ENCODE measurements at places on chromosomes 13 and 19. TPM values are rescaled to one million over a fixed set of nuclear protein-coding genes. Genes with fewer than 3 reads are reported as not detected.
A peak's percentile ranks its signal among the peaks of the same experiment; 100 is the strongest.

RGCC gene
- total RNA-seq = 28.9 TPM

TMEM255B gene
- 26.3 TPM for total RNA-seq

DNM2 gene
- total RNA-seq = 73.3 TPM

PEG3 gene
- total RNA-seq = 307 TPM

BAX gene
- total RNA-seq = 79.0 TPM

S1PR4 gene
- total RNA-seq = 0.81 TPM

CLC gene
- total RNA-seq = not detected

DLL3 gene
- total RNA-seq = not detected

PEAK3 gene
- 2.4 TPM for total RNA-seq

DNA sequence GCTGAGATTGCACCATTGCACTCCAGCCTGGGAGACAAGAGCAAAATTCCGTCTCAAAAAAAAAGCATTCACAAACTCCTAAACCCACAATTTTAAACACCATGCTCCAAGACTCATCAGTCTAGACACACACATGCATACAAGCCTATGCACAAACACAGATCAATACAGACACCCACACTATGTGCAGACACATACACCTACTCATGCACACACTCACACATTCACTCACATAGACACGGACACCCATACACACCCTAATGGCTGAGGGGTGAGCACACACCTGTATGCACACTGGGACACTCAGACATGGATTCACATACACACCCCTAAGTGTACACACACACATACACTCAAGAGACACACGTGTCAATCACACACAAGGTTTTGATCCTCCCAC lies 9.3 kb downstream of the PNMA8B start:
- no peak for DNase-seq

DNA sequence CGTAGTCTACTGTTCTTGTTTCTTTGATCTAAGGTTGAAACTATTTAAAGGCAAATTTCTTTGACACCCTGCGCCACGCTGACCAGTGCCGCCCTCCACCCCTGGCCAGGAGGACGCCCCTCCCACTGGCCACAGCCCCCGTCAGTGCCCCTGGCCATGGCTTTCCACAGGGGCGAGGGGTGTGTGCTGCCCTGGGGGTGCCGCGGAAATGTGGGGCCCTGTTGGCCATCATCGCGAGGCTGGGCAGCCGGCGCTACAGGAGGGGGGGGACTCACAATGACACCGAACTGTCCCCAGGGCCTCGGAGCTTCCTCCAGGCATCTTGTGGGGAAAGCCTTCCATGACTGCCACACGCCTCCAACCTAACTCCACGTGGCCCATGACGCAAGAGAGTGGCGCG lies 10.9 kb downstream of the SHC2 start:
- DNase-seq = no peak

GRCh38 chr19:570251-570686 lies 2.1 kb upstream of the BSG start:
- DNase-seq = no peak

DNA sequence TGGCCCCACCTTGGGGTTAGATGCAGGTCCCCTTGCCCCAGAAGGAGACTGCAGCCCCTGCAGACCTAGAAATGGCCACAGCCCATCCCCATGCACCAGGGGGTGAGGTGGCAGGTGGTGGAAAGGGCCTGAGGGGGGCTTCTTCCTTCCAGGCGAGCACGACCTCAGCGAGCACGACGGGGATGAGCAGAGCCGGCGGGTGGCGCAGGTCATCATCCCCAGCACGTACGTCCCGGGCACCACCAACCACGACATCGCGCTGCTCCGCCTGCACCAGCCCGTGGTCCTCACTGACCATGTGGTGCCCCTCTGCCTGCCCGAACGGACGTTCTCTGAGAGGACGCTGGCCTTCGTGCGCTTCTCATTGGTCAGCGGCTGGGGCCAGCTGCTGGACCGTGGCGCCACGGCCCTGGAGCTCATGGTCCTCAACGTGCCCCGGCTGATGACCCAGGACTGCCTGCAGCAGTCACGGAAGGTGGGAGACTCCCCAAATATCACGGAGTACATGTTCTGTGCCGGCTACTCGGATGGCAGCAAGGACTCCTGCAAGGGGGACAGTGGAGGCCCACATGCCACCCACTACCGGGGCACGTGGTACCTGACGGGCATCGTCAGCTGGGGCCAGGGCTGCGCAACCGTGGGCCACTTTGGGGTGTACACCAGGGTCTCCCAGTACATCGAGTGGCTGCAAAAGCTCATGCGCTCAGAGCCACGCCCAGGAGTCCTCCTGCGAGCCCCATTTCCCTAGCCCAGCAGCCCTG lies 4.2 kb upstream of the F10 start:
- DNase-seq = peak; percentile 8

GRCh38 chr13:96794669-96795068 lies 199.6 kb downstream of the OXGR1 start:
- no peak for DNase-seq

GRCh38 chr19:17348700-17349099 lies 11.3 kb downstream of the GTPBP3 start:
- peak; percentile 85 for DNase-seq

GRCh38 chr13:83666141-83666540 lies 216.1 kb downstream of the SLITRK1 start:
- no peak for DNase-seq

- no peak for DNase-seq
Observed at GRCh38 chr19:19213426-19214158, 1.8 kb downstream of the NCAN start.

GRCh38 chr13:25691654-25692053 lies 319.9 kb downstream of the ATP8A2 start:
- DNase-seq = no peak

GRCh38 chr19:48051335-48052033 lies 7.6 kb upstream of the CABP5 start:
- no peak for DNase-seq

DNA sequence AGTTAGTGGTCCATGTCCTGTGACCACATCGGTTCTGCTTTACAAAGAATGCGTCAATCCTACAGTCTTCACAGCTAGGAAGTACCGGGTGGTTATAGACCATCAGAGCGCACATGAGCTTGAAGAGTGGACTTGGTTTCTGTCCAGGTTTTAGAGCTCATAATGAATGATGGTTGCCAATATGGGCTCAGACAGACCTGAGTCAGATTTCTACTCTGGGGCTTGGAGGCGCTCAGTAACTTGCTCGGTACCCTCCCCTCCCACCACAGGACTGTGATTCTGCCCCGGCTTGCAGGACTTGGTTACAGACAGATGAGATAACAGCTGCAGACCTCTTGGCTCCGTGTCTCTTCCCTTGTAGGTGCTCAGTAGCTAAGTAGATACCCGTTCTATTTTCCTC lies 284.7 kb downstream of the TSHZ3 start:
- no peak for DNase-seq

- DNase-seq = no peak
Observed at GRCh38 chr13:75173457-75174356, 308.3 kb downstream of the TBC1D4 start.

- DNase-seq = no peak
Observed at GRCh38 chr19:1230783-1231489, 6.9 kb downstream of the CBARP start.

GRCh38 chr13:85166891-85167290 lies 632.3 kb downstream of the SLITRK6 start:
- no peak for DNase-seq

- DNase-seq = no peak
Observed at GRCh38 chr19:45917421-45918091, 3.0 kb upstream of the NANOS2 start.
